ENCODE measurements at places on chromosomes 2 and 18.

DNA sequence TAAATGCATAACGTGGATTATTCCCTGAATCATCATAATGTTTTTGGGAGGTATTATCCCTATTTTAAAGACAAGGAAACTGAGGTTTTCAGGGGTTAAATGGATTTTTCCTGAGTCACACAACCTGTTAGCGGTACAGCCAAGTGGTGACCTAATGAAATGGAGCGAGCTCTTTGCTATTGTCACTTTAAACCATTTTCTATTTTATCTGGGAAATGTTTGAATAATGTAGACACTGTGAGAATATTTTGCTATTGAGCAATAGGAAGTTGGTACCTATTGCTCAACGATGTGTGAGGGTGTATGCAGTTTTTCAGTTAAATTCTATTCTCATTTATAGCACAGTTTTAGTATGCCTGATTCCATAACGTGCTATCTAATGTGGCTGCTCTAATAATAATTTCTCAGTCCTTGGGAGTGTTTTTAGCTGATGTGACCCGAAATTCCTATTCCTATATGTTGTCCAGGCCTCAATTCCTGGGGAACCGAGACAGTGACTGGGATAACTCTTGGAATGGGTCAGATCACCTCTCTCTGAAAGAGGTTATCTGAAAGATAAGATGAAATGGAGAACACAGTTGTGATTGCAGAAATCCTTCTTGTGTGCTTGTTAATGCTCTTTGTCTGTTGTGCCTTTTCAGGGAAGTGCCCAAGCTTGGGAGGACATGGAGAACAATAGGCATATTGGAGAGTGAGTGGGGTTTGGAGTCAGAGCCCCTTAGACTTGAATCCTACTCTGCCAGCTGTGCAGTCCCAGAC is 38.4 kb downstream of the ABCB11 start:
- DNase-seq, result no peak

- no peak for DNase-seq
Observed at GRCh38 chr2:47528874-47529273, 125.9 kb downstream of the MSH2 start.

- DNase-seq, result peak; percentile 43
Observed at GRCh38 chr2:241540771-241541561, 17.6 kb upstream of the BOK start.

GRCh38 chr2:10846110-10846861 is 33.7 kb upstream of the PDIA6 start:
- DNase-seq, result no peak

GRCh38 chr2:58870704-58871103 is 629.6 kb upstream of the FANCL start:
- no peak for DNase-seq

DNA sequence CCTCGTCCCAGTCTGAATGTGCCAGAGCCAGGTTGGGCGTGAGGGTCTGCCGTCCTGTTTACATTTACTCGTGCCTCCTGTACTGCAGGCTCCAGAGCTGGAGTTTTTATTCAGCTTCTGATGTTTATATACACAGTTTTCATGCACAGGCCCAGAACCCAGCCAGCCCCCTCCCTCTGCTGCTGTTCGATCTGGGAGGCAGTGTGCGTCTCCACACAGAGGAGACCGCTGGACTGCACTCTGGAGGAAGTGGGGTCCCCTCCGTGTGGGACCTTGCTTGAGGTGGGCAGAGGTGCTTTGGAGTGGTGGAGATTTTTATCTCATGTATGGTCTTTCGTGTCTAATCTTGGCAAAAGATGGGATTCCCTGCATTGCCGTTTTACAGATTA is 90.6 kb downstream of the GLI2 start:
- no peak for DNase-seq

DNA sequence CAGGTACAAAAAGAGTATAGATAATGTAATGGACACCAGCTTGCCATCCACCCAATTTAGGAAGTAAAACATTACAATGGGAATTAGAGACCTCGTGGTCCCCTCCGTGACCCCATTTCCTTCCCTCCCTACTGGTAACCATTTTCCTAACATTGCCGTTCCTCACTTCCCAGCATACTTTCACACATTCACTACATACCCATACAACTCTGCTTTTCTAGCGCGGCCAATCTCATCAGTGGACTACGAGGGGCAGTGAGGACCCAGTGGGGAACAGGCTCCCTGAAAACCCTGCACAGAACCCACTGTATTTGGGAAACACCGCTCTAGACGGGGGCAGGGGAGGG is 1.1 kb downstream of the ENOSF1 start:
- no peak for DNase-seq

Measured in central memory CD4-positive, alpha-beta T cell (primary cell).